HT1080 (cell line): ENCODE measurements at places on chromosomes 2 and 18. TPM values are rescaled to one million over a fixed set of nuclear protein-coding genes. Genes with fewer than 3 reads are reported as not detected.

The RTP5 gene
- not detected in 2 replicates for total RNA-seq

The PCARE gene
- total RNA-seq: not detected in 2 replicates

The CXCR4 gene
- total RNA-seq: not detected in 2 replicates

The DCDC2C gene
- 0.33 and 1.1 TPM in 2 replicates for total RNA-seq

The XPO1 gene
- total RNA-seq: 164 and 197 TPM in 2 replicates

The CDKL4 gene
- total RNA-seq: not detected in 2 replicates

The AMER3 gene
- total RNA-seq: not detected in 2 replicates

The SNRPD1 gene
- total RNA-seq: 168 and 175 TPM in 2 replicates

The TNFAIP6 gene
- 0.27 and 0.42 TPM in 2 replicates for total RNA-seq

The GCKR gene
- total RNA-seq: not detected in 2 replicates

The ACTG2 gene
- total RNA-seq: not detected in 2 replicates

GRCh38 chr2:216302981-216303676 lies 69.2 kb downstream of the MARCHF4 start:
- DNase-seq: no peak

DNA sequence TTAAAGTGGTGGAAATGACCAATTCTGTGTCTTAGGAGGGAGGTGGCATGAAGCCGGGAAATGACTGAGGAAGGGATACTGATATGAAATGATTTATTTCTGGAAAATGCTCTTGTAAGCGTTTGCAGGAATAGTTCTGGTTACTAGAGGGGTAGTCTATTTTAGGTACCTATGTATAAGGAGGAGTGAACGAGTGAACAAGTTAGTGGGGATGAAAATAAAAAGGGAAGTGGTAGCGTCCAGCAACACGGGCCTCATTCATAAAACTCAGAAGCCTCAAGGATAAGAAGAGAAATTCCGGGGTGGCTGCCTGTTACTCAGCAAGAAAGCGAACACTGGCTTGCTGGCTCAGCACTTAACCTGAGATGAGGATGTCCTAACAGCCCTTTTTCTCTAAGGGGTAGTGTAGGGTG lies 303.3 kb downstream of the NCKAP5 start:
- DNase-seq: no peak

DNA sequence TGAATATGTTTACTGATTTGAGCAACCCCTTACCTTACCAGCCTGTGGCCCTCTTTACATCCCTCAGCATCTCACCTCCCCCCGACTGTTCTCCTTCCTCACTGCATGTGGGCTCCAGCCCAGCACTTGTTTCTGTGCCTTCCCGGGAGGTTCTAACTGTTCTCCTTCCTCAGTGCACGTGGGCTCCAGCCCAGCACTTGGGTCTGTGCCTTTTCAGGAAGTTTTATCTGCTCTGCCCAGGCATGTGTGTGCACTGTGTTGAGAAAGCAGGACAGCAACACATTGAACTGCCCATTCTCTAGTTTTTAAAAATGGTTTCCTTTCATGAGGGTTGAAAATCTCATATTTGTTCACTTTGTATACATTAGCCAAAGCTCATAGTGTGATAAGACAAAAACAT lies 158.4 kb downstream of the ATP9B start:
- no peak for DNase-seq

DNA sequence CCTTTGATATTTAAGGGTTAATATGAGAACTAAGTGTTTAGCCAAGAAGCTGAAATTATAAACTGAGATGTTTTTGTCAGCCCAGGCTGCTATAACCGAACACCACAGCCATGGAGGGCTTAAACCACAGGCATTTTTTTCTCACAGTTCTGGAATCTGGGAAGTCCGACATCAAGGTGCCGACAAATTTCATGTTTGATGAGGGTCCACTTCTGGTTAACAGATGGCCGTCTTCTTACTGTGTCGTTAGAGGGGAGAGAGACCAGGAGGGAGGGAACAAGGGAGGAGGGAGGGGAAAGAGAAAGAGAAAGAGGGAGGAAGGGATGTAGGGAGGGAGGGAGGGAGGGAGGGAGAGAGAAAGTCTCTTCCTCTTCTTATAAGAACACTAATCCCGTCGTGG lies 6.5 kb upstream of the CNDP2 start:
- DNase-seq: peak; percentile 61

DNA sequence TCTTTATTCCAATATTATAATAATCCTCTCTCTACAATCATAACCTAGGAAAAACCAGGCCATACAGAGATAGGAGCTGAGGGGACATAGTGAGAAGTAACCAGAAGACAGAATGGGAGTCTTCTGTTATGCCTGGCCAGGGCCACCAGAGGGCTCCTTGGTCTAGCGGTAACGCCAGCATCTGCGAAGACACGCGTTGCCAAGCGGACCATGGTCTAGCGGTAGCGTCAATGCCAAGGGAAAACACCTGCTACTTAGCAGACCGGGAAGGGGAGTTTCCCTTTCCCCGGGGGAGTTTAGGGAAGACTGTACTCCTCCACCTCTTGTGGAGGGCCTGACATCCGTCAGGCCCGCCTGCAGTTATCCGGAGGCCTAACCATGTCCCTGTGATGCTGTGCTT lies 36.6 kb downstream of the ARL6IP6 start:
- no peak for DNase-seq

DNA sequence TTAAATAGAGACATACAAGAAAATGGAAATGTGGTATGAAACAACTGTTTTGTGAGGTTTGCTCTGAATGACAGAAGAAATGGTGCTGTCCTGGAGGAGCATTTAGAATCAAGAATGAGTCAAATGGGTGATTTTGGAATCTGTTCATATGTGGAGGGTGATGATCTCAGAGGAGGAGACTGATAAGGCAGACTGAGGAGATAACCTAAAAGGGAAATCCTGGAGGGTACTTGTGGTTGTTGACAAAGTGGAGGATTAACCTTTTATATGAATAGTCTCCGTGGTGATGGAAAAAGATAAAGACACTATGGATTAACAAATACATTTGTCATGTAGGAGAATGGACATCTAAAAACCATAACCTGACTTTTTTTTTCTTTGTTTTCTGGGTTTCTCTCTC lies 74.1 kb downstream of the MMADHC start:
- no peak for DNase-seq

DNA sequence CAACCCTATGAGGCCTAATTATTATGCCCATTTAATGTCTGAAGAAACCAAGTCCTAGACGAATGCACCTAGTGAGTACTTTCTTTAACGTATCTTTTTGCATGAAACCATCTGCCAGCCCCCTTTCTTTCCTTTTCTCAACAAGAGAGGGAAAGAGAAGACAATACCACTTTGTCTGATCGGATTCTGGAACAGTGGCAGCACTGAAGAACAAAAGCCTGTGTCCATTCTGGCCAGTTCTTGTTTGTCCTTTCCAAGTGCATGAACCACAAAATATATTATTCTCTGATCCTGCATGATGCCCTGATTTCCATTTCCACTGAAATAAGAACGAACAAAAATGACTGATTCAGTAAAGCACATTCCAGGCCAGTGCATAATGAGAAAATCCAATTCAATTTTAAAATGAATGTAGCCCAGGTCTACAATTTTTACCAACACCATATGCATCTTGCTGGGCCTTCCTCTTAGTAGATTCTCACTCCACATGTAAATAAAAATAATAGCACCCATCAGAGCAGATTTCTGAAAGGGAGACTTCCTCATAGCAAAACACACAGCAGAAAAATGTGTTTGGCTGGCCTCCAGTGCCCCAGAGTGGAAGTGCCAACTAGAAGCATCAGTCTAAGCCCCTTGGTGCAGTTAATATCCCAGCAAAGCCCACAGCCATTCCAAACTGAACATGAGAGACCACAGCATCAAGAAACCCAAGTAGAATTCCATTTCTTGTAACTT lies 422.6 kb upstream of the ID2 start:
- DNase-seq: no peak

- no peak for DNase-seq
These were observed 75.4 kb downstream of the STK25 start for GRCh38 chr2:241432824-241433448.

DNA sequence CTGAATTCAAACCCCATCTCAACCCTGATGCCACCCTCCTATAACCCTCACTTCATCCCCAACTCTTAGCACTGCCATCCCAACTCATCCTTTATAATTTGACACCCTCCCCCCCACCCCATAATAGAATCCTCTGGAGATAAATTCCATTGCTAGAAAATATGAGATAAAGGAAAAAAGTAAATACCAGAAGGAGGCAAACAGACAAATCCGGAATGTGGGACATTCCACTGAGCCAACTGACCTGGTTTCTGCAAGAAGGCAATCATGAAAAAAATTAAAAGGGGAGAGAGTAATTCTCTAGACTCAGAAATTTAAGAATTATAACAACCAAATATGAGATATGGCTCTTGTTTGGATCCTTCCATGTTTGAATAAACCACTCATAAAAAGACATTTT lies 132.4 kb downstream of the CYP26B1 start:
- no peak for DNase-seq

DNA sequence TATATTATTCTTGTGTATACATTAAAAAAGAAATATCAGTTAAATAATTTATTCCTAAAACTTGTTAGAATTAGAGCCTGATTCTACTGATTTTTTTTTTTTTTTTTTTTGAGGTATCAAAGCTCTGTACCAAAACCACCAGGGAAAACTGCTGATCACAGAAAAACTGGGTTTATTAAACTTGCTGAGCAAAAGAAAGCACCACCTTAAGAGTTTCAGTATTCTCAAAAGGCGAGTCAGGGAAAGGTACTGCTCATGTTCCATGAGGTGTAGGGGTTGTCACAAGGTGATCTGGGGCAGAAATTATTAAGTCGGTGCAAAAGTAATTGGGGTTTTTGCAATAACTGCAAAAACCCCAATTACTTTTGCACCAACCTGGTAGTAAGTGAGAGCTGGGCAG lies 51.7 kb upstream of the KLF7 start:
- no peak for DNase-seq

DNA sequence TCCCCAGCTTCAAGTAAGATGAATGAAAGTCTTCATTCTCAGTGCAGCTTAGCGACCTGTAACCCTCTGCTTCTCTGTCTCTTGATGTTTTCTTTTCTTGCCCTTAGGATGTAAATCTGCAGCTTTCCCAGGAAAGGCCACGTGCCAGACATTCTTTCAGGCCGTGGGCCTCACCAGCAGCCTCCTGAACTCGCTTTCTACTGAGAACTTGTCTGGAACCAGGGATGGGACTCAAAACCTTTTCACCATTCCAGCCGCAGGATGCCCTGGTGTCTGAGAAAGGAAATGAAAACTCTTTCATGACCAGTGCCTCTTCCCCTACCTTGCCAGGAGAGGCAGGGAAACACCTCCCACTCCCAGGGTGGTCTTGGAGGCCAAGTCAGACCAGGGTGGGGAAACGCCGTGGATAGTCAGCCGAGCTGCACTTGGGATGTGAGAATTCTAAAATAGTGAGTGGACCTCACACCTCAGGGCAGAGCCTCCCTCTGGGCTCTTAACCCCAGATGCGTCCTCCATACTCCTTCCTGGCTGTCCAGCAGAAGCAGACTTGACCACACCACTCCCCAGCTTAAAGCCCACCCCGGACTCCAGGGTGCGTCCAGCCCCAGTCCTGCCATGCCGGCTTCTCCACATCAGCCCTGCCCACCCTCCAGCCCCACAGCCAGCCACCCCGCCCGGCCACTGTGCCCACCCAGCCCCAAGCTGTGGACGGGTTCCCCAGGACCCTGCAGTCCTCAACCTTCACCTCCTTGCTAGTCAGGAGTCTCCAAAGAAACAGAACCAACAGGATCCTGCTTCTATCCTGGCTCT lies 115.5 kb downstream of the TWIST2 start:
- no peak for DNase-seq

DNA sequence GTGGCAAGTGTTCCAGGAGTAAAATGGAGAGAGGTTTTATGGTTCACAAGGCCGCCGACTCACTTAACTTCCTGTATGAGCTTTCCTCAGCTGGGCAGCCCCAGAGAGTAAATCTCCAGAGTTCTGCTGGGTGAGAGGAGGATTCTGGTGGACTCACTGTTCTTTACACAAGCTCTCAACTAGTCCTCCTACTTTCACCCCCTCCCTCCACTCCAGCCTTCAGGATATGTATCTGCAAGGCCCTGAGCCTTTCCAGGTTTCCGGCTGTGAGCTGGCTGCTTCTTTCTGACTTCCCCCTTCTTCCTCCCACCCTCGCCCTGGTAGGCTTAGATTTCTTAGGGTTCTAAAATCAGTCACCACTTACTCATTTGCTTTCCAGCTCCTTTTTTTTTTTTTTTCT lies 34.0 kb downstream of the EML6 start:
- DNase-seq: peak; percentile 64

GRCh38 chr2:176986487-176986886 lies 226.1 kb upstream of the HNRNPA3 start:
- no peak for DNase-seq

GRCh38 chr2:178211460-178211859 lies 17.1 kb downstream of the OSBPL6 start:
- no peak for DNase-seq

GRCh38 chr2:102155703-102156515 lies 13.4 kb downstream of the IL1R1 start:
- DNase-seq: no peak

DNA sequence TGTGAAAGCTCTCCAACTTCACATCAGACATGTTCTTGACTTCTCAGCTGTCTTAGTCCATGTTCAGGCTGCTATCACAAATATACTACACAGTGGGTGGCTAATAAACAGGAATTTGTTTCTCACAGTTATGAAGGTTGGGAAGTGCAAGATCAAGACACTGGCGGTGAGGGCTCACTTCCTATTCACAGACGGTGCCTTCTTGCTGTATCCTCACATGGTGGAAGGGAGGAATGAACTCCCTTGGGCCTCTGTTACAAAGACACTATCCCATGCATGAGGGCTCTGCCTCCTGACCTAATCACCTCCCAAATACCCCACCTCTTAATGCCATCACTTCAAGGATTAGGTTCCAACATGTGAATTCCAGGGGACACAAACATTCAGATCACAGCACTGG lies 9.7 kb downstream of the UXS1 start:
- DNase-seq: no peak

GRCh38 chr18:24273596-24273995 lies 124.0 kb downstream of the OSBPL1A start:
- no peak for DNase-seq

GRCh38 chr2:97699765-97700444 lies 13.5 kb upstream of the ZAP70 start:
- peak; percentile 65 for DNase-seq

- peak; percentile 37 for DNase-seq
These were observed 1399.1 kb upstream of the PIK3C3 start for GRCh38 chr18:40555914-40556313.

- DNase-seq: no peak
These were observed 297.6 kb upstream of the SKOR2 start for GRCh38 chr18:47549021-47549540.

DNA sequence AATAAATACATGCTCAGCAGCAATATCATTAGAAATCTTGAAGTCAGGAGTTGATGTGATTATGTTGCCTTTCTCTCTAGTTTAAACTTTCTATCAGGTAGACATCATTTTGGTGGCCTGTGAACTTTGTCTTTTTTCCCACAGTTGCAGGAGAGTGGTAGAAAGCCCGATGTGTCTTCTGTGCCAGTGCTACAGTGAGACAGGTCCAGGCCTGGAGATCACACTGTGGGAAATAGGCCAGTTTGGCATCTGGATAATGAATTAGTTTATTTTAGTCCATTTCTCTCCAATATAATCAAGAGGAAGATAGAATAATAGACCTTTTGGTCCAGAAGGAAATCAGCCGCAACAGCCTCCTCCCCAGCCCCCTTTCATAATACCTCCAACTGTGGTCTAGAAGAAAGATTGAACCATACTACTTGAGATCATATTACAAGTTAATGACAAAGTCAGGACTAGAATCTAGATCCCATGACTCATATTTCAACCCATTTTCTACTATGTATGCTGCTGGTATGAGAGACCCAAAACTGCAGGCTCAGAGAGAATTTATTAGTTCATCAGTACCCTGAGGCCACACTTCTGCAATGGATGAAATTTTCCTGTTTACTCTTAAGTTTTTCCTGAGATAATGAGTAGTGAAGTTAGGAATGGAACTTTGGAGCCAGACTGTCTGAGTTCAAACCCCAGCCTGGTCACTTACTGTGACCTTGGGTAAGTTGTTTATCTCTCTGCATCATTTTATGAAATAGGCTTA lies 20.6 kb downstream of the KCMF1 start:
- DNase-seq: peak; percentile 57
